ENCODE measurements at places on chromosomes 5 and 9.

- DNase-seq, result no peak
These were observed 50.3 kb downstream of the AP3S1 start for GRCh38 chr5:115892021-115892420.

DNA sequence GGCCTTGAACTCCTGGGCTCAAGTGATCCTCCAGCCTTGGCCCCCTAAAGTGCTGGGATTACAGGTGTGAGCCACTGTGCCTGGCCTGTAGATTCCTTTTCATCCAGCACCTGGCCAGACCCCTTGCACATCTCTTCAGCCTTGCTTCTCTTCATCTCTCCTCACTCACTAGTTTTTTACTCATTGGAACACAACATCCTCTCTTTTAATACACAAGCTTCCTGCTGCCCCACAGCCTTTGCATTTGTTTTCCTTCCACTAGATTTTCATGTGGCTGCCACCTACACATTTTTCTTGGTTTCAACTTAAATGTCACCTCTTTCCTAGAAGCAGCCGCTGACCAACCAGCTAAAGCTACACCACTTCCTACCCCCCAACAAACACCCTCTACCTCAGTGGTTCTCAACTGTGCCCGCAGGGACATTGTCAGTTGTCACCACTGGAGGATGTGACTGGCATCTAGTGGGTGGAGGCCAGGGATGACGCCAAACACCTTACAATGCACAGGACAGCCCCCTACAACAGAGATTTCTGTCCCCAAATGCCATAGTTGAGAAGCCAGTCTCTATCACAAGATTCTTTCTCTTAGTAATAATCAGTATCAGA lies 33.7 kb downstream of the HAVCR1 start:
- no peak for DNase-seq

GRCh38 chr5:89397096-89397495 lies 514.1 kb upstream of the MEF2C start:
- DNase-seq, result peak; percentile 67

DNA sequence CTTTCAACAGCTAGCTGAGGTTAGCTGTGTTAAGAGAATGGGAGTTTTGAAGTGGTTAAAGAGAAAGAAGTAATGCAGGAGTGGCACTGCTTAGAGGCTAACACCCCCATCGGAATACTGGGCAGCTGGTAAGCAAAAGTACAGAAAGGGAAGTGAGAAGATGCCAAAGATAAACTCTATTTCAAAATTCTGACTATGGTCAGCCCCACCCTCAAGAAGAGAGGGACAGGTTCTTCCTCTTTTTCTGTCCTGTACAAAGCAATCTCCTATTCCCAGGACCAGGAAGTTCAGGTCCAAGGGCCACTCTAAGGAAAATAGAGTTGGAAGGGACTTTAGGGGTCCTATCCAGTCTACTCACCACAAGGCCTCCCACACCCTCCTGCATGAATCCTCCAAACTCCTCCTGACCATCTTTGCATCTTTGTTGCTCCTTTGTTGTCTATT lies 45.9 kb upstream of the JAK2 start:
- no peak for DNase-seq

DNA sequence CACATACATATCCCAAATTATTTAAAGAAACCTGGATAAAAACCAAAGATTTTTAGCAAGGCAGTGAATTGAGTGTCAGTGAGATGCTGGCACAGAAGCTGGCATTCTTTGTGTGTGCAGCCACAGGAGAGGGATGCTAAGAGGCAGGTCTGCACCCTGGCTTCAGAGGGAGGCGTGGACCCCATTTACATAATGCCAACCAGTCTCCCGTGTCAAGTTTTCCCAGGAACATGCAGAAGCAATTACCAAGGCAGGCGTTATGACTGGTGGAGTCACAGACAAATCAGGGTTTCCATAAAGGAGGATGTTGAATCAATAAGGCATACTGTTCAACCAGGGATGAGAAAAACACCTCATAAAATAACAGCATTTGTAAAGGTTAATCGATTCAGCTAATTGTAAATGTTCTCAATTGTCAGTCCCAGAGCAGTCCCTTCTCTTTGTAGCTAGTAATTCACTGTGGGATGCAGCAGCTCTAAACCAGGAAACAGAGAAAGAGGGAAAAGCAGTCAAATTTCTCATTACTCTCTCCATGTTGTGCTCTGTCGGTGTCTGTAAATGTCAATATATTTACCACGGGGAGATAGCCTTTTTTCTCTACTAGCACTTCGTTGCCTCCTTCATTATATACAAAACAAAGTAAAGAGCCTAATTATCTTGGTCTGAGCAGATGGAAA lies 452.4 kb upstream of the GRAMD2B start:
- no peak for DNase-seq

DNA sequence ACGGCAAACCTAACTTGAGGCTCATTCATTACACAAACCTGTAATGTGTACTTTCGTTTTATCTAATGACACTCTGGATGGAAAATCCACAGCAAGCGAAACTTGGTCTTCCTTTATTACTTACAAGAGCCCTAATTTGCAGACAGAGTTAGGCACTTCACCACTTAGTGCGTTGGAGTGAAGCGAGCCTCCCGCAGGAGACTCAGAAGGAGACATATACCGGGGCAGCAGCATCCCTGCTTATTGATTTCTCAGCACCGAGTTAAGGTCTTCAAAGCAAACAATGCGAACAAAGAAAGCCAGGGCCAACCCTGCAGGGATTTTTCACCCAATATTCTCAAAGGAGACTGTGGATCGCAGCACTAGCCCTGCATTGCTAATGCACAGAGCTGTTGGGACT lies 28.6 kb downstream of the LSM11 start:
- DNase-seq, result no peak

DNA sequence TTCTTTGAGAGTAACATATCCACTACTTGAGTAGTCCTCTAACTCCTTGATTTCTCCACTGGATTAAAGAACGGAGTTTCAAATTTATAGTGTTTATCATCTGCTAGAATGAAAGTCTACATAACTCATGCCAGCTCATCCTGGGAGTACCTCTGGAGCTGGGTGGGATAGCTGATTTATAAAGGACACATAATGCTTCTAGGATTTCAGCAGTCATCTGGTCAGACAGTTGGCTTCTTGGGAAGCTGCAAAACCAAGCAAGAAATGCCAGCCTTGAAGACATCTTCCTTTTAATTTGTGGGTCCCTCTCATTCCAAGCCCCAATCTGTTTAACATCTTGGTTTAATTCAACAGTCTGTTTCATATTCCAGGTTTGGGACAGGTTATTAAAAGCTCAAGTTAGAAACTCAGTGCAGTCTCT lies 3.2 kb downstream of the GALNT10 start:
- DNase-seq, result peak; percentile 41

DNA sequence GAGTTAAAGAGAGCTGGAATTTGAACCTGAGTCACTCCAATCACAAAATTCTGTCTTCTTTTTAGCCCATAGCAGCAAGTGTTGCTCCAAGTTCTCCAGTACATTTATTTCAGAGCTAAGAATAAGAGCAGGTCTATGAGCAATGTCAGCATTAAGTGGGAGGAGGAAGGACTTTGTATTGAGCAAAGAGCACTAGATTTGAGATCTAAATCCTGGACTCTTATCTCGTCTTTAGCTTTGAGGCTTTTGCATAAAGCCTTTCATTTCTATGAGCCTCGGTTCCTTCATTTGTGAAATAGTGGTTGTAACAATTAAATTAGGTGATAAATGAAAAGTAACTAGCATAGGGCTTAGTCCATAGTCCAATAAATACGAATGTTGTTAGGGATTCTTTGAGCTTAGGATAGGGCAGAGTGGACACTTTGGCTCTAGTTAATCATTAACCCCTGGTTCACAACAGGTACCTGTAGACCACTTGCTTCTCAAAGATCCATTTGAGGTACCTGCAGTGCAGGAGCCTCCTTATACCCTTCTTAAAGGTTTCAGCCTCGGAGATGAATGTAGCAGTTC lies 464.1 kb upstream of the KLF4 start:
- DNase-seq, result no peak

GRCh38 chr5:24188216-24188925 lies 456.4 kb downstream of the CDH10 start:
- DNase-seq, result no peak

DNA sequence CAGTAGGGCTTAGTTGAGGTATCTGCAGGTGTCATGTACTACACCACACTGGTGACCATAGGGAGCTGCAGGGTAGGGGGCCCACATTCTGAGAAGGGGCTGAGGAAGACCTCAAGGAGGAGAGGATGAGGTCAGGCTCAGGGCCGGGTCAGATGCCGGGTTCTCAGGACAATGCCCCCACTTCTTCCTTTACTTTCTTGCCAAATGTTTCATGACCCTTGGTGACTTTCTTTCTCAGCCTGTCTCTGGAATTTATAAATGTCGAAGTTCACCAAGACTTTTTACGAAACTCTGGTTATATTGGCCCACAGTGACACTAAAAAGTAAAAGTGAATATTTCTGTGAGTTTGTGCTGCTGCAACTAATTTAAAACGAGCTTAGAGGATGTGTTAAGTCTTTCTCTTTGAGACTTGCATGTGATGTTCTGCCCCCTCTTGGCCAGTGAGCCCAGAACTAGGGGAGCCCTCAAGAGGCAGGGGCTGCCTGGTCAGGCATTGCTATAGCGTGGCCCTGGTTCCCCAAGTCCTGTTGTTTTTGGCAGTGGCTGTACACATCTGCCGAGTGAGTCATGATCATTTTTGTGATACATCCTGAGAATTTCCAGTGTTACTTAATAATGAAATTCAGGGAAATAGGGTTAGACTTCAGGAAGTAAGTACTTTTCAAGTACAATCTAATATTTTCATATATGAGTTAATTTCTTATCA lies 11.2 kb downstream of the ACO1 start:
- peak; percentile 56 for DNase-seq

- DNase-seq, result peak; percentile 62
These were observed 24.9 kb upstream of the ADRA1B start for GRCh38 chr5:159891371-159891770.

- DNase-seq, result no peak
These were observed 490.9 kb downstream of the GADD45G start for GRCh38 chr9:90095682-90096081.

- no peak for DNase-seq
These were observed 12.8 kb downstream of the NOTCH1 start for GRCh38 chr9:136532799-136533774.

- DNase-seq, result no peak
These were observed 1.3 kb upstream of the AK1 start for GRCh38 chr9:127878652-127879390.

DNA sequence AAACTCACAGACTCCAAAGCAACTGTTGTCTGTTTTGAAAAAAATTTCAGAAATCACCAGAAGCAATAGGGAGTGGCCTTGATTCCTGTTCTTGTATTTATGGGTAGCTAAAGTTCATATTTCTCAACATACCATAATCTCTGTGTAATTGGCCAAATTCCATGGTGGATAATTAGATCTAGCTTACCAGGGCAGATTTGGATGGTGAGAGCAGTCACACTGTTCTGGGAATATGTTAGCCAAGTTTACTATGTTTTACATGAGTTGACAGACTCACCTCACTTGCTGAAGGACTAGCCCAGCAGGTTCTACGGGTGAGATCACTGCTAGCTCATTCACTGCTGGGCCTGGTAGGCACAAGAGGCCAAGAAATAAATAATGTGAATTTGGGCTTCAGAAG lies 32.7 kb upstream of the CDKN2B start:
- DNase-seq, result peak; percentile 89

- no peak for DNase-seq
These were observed 284.0 kb downstream of the DRD1 start for GRCh38 chr5:175159956-175160355.

- DNase-seq, result no peak
These were observed 5.8 kb downstream of the ADAMTS6 start for GRCh38 chr5:65475895-65476294.

DNA sequence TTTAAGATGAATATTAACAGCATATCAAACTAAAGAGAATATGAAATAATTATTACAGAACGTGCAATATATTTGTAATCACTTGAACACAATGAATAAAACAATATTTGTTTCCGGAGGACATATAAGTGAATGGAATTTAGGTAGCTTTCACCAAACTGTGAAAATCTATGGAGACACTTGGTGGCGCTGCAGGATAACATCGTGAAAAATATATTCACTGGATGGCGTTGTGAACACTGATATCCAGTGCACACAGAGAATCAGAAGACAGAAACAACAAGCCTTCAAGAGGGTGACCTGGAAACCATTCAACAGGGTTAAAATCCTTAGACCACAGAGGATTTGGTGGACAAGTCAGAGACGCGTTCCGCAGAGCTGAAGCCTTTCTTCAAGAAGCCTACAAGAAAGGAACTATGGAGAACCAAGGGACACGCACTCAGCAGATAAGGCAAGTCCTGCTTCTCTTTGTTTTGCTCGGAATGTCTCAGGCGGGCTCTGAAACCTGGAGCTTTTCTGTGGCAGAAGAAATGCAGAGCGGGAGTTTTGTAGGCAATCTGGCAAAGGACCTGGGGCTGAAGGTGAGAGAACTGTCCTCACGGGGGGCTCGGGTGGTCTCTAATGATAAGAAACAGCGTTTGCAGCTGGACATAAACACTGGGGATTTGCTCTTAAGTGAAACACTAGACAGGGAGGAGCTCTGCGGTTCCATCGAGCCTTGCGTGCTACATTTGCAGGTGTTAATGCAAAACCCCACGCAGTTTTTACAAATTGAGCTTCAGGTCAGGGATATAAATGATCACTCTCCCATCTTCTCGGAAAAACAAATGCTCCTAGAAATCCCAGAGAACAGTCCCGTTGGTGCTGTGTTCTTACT lies at the start of gene PCDHB11:
Gene PCDHB11, plus strand, starts transcription at position 269 of the 877 bp plus-strand sequence. Its CDS starts 148 bp downstream, at position 417.
- peak; percentile 37 for DNase-seq

DNA sequence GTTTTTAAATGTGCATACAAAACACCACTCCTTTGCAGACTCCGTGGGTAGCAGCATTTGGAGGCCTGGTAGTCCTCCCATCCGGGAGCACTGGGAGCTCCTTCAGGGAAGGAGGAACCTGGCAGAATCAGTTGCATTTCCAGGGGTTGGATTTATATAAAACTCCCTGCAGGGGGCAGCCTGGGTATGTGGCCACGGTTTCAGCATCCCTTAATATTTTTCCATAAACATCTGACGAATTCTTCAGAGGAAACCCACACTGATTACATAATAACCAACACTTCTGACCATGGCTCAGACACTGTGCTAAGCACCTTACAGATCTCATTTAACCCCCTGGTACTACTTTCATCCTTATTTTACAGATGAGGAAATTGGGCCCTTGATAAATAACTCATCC lies 6.1 kb upstream of the AFAP1L1 start:
- peak; percentile 75 for DNase-seq

DNA sequence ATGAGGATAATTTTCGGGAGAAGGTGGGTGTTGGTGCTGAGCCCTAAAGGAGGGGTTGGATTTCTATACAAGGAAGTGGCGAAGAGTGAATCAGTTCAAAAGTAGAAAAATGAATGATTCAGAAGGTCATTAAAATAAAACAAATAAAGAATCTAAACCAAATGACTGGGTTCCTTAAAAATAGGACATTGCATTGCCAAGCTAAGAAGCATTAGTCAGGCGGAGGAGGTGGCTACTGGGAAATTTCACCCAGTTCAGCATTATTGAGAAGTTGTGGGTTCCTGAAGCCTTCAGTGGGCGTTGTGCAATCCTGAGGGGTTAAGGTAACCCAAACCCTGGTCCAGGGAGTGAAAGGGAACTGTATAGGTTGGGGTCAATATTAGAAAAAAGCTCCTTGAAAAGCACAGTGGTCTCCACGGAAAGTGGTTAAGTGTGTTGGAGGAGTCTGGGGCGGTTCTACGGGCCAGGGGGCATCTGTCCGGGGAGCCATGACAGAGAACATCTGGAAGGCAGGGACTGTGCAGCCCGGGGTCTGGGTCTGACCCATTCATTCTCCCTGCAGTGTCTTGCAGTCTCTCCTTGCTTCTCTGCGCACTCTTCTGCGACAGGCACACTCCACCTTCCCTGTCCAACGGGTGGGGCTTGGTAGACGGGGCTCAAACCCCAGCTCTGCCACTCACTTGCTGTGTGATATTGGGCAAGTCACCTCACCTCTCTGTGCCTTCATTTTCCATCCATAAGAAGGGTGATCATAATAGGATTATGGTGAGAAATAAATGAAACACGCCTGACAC lies 27.6 kb upstream of the DUSP1 start:
- DNase-seq, result peak; percentile 91

All from PC-3 (cell line).